ENCODE measurements at places on chromosomes 6 and 20. TPM values are rescaled to one million over a fixed set of nuclear protein-coding genes. Genes with fewer than 3 reads are reported as not detected.

DNA sequence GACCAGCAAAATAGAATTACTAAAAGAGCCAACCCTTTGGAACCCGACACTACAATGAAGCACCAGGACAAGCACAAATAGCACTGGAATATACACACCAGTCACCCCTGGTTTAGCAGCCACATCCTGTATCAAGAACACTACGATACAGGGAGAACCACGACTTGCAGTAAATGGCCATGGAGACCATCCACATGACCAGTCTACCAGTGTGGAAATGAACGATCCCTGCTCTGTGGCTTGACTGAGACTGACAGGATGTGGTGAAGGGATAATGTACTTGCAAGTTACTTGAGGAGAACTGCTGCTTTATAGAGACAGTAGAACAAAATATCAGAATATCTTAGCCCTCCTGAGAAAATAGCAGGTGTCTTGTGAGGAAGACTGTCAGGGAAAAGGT lies 169.6 kb downstream of the COL9A1 start:
- H3K27ac ChIP-seq: no peak overlapping the region
- H3K4me1 ChIP-seq: no peaks in the 10 kb centered on the region

The PNPLA1 gene
- total RNA-seq: not detected

- DNase-seq: no peak
- no peak overlapping the region for H3K4me3 ChIP-seq
- peaks cover 4% of the 10 kb centered on the region for H3K36me3 ChIP-seq
- H3K27ac ChIP-seq: no peak overlapping the region
- H3K27me3 ChIP-seq: peaks cover 16% of the 10 kb centered on the region
Measured at GRCh38 chr6:3176562-3177355, 19.4 kb upstream of the TUBB2A start.

The PRR18 gene
- total RNA-seq: 1.1 TPM

DNA sequence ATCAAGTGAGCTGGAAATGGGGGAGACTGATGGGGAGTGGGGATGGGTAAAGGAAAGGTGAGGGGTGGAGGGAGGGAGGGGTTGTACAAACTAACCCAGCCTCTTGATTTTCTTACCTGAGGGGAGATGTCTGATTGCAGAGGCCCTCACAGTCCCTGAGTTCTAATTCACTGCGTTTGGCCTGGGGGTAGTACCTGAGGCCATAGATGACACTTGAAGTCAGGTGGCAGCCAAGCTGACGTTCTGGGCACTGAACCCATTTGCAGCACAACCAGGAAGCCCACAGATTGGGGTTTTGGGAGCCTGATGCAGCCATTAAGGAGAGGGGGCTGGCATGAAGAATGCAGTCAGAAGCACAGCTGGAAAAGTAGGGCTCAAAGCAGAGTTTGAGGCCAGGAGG lies 153.8 kb upstream of the DTNBP1 start:
- no peaks in the 10 kb centered on the region for H3K36me3 ChIP-seq
- peaks cover 5% of the 10 kb centered on the region for H3K27me3 ChIP-seq

GRCh38 chr20:49888212-49889000 lies 26.9 kb downstream of the SPATA2 start:
- H3K4me3 ChIP-seq: peak overlapping the region; percentile 51
- H3K4me1 ChIP-seq: peaks cover 24% of the 10 kb centered on the region
- no peak overlapping the region for H3K27ac ChIP-seq
- H3K27me3 ChIP-seq: peaks cover 8% of the 10 kb centered on the region
- DNase-seq: peak; percentile 78
- H3K36me3 ChIP-seq: peaks cover 11% of the 10 kb centered on the region
